ENCODE measurements at places on chromosomes 4 and X.

- no peak for DNase-seq
Observed at GRCh38 chr4:14752341-14753046, 249.8 kb upstream of the CPEB2 start.

GRCh38 chrX:37783305-37783704, 3.4 kb downstream of the CYBB start:
- no peak for DNase-seq

- no peak for DNase-seq
Observed at GRCh38 chr4:76898385-76898692, 395 bp upstream of the SOWAHB start.

DNA sequence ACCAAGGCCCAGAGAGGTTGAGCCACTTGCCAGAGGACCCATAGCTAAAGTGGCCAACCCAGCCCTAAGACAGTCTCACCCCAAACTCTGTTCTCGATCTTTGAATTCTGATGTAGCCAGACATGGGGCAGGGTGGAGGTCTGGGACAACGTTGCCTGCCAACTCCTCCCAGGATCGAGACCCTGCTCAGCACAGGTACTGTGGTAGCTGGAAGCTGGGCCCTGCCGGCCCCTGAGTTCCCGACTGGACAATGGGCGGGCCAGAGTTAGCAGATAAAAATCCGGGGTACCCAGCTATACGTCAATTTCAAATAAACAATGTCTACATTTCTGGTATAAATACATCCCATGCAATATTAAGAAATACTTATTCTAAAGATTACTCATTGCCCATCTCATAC, 35.3 kb downstream of the ADRA2C start:
- no peak for DNase-seq

- DNase-seq, result no peak
Observed at GRCh38 chr4:8687083-8687482, 94.5 kb downstream of the CPZ start.

GRCh38 chrX:68284281-68284904, 148.9 kb downstream of the OPHN1 start:
- DNase-seq, result no peak

DNA sequence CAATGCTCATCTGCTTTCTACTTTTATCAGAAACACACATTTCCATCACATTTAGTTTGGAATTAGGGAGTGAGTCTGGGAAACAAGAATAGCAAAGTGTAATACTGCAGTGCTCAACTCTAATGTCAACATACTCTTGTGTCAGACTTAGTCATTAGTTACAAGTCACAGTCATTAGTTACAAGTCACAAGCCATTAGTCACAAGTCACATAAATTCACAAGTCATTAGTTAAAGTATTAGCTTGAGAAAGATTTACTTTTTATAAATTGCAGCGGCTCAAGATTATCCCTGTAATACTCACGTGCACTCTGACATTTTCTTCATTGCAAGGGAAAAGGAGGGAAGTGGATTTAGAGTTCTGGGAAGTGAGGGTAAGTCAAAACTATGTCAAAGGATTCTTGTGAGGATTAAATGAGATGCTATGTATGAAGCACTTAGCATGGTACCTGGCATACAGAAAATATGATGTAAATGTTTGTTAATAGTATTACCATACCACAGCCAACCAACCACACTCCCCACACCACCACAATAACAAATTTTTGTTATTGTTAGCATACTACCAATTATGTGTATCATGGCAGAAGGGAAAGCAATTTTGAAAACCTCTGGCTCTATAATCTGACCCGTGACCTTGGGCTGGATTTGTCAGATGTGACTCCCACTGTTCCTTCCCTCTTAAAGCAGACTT, 116.6 kb downstream of the ARHGAP24 start:
- no peak for DNase-seq

GRCh38 chr4:76725039-76725438, 172.9 kb downstream of the SOWAHB start:
- no peak for DNase-seq

- DNase-seq, result no peak
Observed at GRCh38 chr4:40238700-40239548, 42.1 kb downstream of the RHOH start.

- no peak for DNase-seq
Observed at GRCh38 chr4:107098401-107098800, 62.3 kb upstream of the DKK2 start.

DNA sequence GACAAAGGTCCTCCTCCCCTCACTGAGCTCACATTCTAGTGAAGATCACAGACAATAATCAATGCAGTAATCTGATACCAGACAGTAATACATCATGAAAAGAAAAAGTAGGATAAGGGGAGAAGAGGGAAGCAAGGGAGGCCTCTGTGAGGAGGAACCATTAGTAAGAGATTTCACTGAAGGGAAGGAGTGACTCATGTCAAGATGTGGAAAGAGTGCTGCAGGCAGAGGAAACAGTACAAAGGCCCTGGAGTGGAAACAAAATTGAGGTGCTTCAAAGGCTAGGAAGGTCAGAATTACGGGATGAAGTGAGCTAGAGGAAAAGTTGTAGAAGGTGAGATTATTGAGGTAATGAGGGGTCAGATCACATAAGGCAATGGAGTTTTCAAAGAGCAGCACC, 38.1 kb downstream of the LAMTOR3 start:
- no peak for DNase-seq

GRCh38 chrX:16186380-16187007, 19.2 kb downstream of the MAGEB17 start:
- DNase-seq, result no peak

DNA sequence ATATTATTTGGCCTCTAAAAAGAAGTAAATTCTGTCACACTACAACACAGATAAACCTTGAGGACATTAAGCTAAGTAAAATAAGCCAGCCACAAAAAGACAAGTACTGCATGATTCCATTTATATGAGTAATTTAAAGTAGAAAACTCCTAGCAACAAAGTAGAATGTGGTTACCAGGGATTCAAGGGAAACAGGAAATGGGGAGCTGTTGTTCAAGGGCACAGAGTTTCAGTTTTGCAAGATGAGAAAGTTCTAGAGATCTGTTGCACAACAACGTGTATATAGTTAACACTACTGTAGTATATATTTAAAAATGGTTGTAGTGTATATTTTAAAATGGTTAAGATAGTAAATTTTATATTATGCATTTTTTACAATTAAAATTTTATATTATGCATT, 25.4 kb downstream of the SEC31A start:
- DNase-seq, result no peak

DNA sequence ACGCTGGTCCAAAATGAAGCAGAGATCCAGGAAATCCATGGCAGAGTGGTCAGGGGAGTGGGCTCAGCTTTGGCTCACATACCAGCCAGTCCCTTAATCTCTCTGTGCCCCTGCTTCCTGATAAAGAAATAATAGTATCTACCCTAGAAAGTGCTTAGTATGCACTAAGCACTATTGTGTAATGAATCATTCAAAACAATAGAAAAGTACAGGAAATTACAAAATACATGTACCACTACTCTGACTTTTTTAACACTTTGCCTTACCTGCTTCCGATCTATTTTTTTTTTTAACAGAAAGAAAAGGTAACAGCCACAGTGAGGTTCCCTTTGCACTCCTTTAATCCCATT, 49.9 kb downstream of the TBC1D9 start:
- DNase-seq, result no peak

GRCh38 chr4:8748236-8748575, 123.4 kb downstream of the HMX1 start:
- DNase-seq, result no peak

DNA sequence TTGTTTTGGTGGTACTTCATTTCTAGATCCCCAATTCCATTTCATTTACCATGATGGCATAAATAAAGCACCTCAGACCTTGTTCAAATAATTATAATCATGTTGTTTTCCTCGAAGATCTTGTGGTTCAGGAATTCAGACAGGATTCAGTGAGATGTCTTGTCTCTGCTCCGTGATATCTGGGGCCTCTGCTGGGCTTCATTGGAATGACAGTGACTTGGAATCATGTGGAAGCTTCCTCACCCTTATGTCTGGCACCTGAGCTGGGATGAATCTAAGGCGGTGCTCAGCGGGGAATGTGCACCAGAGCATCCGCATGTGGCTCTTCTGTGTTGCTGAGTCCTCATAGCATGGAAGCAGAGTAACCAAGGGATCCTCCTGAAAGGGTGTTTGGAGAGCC, 132.2 kb downstream of the VEGFC start:
- no peak for DNase-seq

DNA sequence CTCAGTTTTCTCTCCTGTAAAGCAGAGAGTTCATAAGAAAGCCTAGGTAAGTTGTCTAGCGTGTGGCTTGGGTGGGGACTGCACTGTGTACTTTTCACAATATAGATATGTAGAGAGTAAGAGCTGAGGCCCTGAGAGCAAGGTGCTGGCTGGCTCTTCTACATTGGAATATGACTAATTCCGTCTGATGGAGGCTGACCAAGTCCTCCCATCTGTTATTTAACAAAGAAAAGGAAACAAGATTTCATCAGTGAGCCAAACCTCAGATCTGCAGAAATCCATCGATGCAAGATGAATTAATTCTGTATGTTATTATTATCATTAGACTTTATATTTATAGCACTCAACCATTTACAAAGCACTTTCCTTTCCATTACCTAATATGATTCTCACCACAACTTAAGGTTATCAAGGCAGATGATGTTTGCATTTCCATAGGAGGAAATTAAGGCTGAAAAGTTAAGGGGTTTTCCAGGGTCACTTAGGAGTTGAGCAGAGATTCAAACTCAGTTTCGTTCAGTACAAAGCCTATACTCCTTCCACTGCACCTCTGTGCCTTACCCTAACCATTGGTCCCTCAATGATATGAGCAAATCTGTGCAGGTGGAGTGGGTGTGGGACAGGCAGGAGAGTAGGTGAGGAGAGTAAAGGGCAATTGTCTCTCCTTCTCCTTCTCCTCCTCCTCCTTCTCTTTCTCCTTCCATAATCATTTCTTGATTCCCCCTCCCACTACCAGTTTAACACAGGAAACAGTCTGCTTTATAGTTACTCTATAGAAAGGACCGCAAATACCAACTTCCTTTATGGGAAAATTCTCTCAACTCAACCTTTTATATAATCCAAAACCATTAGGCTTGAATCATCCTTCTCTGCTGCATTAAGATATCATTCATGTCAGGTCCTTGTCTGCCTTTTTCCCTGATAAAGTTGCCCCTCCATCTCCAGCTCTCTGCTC, 27.6 kb upstream of the SRD5A3 start:
- no peak for DNase-seq

DNA sequence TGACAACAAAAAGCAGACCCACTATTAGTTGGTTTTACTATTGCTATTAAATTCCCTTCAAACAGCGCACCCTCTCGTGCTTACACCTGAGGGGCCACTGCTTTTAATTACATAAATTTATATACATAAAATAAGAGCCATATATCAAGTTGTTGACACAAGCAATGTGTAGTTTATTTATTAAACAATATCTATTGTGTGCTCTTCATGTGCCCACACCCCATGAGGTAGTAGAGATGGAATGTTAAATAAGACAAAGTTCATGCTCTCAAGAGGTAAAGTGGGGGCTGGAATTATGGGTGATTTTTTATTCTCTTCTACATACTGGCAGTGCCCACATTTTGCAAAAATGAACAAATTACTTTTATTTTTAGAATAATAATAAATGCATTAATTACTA, 47.3 kb downstream of the KCNIP4 start:
- no peak for DNase-seq

GRCh38 chrX:16319929-16320328, 152.6 kb downstream of the MAGEB17 start:
- no peak for DNase-seq

- DNase-seq, result no peak
Observed at GRCh38 chr4:76198411-76199237, 15.0 kb downstream of the SCARB2 start.

DNA sequence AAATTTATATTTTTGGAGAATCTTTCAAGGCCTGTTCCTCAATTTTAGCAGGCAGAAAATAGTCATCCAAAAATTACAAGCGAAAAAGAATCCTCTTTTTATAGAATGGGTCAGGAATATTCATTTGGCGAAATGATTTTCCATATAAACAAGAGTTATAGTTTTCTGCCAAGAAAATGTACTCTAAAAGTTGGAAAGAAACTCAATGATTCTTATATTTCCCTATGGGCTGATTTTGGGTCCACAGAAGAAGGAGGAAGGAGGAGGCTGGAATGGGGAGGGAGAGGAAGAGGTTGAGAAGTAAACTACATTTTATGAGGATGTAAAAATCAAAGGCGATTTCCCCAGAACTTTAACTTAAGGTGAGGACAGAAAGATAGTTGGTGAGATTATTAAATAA, 159.3 kb downstream of the DCAF12L1 start:
- DNase-seq, result no peak

DNA sequence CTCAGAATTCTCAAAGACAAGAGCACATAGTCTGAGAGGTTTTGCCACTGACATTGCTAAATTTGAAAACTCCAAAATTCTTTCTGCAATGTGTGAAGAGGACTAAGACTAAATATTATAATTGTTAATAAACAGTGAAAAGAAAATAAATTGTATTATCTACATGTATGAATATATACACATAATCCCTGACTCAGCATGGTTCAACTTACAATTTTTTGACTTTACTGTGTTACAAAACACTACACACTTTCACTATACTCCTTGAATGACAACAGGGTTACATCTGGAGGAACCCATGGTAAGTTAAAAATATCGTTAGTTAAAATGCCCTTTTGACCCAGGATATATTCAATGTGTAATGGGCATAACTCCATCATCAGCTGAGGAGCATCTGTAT, 2017.2 kb upstream of the TENM3 start:
- DNase-seq, result no peak

DNA sequence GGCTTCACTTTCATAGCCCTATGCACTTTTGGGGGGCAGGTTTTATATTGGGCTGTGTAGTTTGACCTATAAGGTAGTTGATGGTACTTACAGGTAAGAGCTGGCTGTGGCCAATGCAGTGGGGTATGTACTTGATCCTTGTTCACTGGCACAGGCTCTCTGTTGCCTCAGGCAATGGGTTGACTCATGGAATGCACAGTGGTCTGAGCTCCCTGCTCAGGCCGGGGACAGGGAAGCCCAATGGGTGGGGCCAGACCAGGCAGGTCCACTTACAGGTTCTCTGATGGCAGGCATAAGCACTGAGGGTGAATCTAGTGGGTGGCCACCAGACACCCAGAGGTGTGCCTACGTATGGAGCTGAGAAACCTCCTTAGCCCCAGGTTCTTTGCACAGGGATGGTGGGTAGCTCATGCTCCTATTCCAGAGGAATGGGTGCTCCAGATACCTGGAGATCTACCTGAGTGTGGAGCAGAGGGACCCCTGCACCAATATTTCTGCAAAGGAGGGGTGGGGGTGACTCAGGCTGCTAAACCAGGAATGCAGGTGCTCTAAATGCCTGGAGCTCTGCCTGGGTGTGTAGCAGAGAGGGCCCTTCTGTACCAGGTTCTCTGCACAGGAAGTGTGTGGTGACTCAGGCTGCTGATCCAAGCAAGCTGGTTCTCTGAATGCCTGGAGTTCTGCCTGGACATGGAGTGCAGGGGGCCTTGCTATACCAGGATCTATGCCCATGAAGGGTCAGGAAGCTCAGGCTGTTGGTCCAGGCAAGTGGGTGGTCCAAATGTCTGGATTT, 52.3 kb downstream of the IL1RAPL2 start:
- DNase-seq, result no peak

DNA sequence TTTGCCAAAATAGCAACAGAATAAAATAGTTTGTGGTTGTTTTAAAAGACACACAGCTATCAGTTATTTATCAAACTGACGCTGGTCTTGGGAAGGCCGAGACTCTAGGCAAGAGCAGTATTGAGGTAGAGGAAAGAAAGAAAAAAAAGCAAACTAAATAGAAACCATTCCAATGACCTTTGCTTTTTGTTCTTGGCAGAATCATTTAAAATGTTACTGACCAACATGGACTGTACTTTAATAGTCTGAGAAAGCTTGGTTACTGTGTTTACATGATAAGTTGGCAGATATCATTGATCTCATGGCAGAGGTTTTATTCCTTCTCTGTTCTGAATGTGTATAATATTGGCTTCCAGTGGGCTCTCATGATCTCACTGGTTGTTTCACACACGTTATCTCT, 11.9 kb downstream of the CWH43 start:
- DNase-seq, result no peak
